Posterior cingulate gyrus (tissue), 11 donors: ENCODE measurements at places on chromosomes 12 and 14.

DNA sequence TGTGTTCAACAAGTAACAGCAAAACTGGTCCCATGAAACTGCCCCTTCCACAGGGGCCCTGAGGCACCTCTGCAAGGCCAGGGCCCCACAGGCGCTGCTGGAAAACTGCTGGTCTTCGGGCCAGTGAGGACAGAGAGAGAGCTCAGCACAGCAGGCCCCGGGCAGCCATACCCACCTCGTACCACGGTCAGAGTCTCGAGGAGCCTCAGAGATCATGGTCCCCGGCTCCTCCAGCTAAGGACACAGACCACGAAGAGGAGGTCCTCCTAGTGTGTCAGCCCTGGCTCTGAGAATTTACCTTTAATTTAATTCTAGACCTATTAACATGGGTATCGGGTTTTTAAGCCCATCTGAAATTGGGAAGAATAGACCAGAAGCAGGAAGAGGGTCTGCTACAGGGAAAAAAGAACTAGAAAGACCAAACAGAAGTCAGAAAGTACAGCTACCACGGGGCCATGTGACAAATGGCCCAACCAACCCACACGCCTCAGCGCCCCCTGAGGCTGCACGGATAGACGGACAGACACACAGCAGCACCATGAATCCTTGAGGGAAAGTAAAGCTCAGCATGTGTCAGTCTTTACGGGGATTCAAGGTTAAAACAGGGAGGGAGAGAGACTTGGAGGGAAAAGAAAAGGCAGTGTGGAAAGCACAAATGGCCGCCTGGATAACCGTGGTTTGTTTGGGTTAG, 22.9 kb downstream of the ANKRD9 start:
- peak; percentile 63 for DNase-seq

GRCh38 chr14:60051721-60052221, 40.0 kb upstream of the PCNX4 start:
- no peak for DNase-seq

DNA sequence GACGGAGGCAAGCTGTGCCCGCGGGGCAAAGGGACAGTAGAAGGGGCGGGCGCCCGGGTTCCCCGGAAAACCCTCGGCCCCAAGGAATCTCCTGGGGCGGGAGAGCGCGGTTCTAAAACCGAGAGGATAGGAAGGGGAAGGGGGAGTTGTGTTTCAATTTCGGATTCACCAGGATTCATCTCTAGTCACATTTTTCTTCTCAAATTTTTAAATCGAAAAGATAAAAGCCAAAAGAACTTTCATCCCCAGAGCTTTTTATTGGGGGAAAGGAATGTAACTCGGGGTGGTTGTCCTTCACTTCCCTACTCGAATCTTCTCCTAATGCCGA, 1.4 kb downstream of the BMP4 start:
- no peak for DNase-seq

- no peak for DNase-seq
Measured at GRCh38 chr12:25932971-25933370, 25.5 kb upstream of the RASSF8 start.

- no peak for DNase-seq
Measured at GRCh38 chr12:124475295-124476010, 92.0 kb downstream of the NCOR2 start.

DNA sequence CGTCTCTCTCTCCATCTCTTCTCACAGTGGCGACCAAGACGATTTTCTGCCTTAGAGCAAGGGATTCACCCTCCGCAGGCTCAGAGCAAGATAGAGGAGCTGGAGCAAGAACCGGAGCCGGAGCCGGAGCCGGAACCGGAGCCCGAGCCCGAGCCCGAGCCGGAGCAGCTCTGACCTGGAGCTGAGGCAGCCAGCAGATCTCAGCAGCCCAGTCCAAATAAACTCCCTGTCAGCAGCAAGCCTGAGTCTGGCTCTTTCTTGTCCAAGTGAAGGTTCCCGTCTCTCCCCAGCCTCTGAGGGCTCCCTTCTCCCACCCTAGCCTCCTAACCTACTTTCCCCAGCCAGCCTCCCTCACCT, 5.9 kb downstream of the LAG3 start:
- DNase-seq = no peak

DNA sequence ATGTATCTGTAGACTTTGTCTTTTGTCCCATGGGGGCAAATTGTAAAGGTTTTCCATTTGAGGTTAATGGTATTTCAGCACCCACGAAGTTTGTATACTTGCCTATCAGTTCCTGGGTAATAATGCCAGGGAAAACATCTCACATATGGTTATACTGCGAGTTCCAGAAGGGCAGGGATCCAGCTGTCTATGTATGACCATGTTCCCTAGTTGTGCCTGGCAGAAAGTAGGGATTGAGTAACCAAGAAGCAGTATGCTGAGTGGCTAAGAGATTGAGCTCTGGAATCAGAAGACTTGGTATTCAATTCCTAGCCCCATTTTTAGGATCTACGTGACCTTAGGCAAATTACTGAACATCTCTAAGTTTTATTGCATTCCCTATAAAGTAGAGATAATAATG, 173.2 kb upstream of the PWP1 start:
- no peak for DNase-seq

DNA sequence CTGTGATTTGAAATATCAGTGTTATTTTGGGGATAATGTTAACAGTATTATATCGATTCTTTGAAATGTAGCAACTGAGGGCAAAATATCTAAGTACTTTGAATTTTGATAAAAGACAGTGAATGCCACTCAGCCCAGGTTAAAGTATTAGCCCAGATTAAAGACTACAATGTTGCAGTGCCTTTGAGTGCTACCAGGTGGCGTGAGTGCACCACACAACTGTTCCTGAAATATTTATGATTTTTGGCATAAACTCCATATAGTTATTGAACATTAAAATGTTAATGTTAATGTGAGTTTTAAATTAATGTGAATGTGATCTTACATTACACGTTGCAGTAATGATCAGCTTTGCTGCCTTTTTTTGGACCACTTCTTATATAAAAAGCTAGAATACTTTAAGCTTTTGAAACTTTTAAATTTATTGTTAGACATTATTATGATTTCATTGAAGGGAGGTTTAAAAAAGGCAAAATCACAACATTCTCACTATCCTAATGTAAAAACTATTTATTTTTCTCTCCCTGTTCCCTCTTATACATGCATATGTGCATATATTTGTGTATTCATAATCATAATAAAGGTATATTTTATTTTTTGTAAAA, 22.5 kb downstream of the MRPS35 start:
- no peak for DNase-seq

DNA sequence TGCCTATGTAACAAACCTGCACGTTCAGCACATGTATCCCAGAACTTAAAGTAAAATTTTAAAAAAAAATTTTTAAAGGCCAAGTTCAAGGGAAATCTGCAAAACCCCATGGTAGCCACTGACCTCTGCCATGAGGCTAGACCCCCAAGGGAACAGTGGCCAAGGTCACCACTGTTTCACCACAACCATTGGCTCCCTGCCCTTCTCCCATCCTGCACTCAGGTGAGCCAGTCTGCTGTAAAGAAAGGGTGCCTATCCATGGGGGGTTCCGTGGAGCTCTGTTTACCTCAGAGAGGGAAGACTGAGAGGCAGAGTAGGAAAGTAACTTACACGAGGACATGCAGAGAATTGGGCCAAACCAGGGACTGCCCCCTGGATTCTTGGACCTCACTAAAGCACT, 38.6 kb downstream of the VWF start:
- DNase-seq = no peak

DNA sequence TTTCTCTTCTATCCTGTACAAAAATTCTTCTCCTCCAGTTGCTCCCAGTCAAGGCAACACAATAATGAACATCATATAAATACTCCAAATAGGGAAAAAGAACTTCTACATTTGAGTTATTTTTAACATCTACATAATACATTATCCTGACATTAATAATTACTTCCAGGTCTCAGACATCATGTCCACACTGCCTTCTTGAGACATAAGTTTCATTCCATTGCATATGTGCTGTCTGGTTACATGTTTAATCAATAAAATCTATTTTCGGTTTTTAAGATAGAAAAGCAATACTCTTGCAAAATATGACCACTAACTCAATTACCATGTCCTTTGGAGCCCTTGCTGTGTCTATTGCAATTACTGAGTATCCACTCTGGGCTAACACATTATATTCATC, 881.9 kb downstream of the GALC start:
- DNase-seq = no peak

DNA sequence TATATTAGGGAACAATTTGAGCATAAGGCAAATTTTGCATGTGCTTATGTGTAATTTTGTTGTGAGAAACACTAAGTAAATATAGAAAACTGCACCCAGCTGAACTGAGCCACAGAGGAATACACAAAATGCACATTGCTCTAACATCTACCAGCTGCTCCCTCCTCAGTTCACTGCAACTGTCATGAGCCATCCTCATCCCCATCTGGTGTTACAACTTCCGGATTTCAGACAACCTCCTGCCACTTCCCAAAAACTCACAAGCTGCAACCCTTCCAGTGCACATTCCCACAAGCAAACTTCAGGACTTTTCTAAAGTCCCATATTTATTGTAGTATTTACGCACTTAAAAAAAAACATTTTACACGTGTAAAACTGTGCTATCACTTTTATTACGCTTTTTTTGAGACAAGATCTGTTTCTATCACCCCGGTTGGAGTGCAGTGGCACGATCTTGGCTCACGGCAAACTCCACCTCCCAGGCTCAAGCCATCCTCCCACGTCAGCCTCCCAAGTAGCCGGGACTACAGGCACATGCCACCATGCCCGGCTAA, 169.1 kb upstream of the TBX3 start:
- DNase-seq = no peak

DNA sequence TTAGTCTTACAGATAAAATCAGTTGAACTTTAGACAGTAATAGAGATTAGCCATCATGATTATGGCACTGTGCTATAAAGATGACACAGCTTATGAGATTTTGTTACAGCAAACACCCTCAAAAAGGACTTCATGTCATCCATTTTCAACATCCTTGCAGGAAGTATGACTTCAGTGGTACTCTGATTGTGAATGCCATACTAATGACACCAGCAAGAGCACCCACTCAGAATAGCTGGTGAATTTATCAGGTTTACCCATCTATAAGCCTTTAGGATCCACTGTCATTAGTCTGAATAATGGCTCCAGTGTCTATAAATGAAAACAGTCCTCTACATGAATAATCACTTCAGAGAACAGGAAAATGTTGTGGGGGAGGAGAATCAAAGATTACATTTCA, 615.2 kb downstream of the RPS29 start:
- DNase-seq = no peak

GRCh38 chr12:21541773-21542172, 15.7 kb downstream of the SPX start:
- no peak for DNase-seq

GRCh38 chr12:42422785-42423184, 96.8 kb downstream of the PPHLN1 start:
- no peak for DNase-seq

DNA sequence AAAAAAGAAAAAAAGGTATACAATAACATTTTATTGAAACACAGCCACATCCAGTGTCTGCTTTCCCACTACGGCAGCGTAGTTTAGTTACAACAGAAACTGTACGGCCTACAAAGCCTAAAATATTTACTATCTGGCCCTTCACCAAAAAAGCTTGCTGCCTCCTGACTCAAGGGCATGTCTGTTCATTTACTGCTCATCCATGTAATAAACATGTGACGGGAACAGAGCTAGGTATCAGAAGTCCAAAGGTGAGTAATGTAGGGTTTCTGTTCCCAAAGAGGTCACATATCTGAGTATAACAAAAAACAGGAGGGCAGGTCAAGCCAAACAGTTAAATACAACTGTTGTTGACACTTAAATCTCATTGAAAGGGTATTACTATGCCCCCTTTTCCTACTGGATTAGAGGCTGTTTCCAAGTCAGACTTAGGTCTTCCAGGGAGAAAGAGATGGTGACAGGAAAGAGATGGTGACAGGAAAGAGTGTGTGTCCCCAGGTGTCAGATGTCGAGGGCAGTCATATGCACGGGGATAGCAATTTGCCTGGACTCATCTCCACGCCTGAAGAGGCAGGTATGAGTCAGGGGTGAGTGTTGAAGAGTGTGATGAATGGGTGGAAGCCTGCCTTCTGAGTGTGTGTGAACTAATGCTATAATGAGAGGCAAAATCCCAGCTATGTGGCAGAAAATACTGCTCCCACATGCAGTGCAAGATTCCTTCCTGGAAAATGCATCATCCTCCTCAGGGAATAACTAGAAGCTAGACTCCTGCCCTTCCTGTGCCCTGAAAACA, 77.7 kb downstream of the MAP3K9 start:
- no peak for DNase-seq

DNA sequence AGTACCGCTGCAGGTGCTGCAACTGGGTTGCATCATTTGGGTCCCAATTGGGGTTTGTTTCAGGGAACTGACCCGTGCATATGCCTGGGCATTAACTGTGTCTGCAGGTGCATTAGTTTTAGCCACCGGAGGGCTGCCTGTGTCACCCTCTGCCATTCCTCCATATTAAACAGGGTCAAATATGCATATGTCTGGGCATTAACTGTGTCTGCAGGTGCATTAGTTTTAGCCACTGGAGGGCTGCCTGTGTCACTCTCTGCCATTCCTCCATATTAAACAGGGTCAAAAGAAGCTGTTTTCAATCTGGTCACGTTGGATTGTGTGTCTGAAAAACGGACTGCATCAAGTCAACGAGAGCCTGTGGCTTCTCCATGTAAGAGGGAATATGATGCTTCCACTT, 1317.0 kb downstream of the TMEM121 start:
- no peak for DNase-seq

DNA sequence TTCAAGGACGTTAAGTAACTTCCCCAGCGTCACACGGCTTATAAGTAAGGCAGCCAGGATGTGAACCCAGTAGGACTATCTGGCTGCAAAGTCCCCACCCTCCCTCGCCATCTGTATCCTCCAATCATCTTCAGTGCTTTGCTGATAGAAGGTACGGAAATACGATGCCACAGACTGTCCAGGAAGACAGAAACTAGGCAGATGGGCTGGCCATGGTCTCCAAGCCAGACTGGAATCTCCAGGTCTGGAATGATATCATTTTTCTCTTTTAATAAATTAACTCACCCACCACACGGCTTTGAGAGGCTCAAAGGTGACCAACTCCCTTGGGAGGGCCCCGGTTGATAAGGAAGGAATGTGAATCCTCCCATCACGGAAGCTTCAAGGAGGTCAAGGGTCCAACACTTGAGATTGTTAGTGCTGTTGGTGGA, 16.3 kb upstream of the BDKRB1 start:
- DNase-seq = no peak

DNA sequence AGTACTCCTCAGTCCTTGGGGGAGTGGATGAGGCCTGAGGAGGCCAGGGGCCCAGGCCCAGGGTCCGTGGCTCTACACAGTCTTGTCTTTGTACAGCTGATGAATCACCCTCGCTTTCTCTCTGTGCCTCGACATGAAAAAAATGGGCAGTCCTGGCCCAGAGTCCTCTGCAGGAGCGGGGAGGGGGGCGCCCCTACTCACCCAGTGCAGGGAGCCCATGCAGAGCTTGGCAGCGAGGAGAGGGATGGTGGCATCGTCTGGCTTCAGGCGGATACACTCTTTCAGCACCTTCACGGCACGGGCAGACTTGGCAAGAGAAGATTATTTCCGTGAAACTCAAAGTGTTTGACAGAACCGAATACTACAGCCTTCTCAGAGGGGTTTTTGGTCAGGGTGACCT, 159.3 kb downstream of the TTC7B start:
- DNase-seq = peak; percentile 61

GRCh38 chr14:59096303-59096702, 92.2 kb upstream of the DAAM1 start:
- no peak for DNase-seq

GRCh38 chr14:45252366-45253069, 484 bp downstream of the MIS18BP1 start:
- DNase-seq = no peak
